ENCODE measurements at places on chromosomes 11 and 22.
A peak's percentile ranks its signal among the peaks of the same experiment; 100 is the strongest.

- DNase-seq: no peak
Measured at GRCh38 chr22:43152003-43152356, 621 bp downstream of the TSPO start.

DNA sequence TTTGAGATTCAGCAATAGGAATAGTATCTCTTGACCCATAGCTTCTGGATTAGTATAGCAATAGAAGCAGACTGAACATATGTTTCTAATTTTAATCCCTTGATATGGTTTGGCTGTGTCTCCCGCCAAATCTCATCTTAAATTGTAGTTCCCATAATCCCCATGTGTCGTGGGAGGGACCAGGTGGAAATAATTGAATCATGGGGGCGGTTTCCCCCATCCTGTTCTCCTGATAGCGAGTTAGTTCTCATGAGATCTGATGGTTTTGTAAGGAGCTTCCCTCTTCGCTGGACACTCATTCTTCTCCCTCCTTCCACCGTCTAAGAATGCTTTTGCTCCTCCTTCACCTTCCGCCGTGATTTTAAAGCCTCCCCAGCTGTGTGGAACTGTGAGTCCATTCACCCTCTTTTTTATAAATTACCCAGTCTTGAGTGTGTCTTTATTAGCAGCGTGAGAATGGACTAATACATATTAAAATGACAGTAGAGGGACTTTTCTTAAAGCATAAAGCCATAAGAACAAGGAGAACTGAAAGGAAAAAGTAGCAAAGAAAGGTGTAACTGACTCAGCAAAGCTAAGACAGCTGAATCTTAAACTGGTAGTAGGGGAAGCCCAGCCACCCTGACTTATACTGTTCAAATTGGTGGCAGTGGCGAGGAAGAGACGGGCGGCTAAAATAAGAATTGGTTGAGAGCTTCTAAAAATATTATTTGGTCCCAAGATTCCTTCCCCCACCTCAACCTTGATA lies 20.3 kb upstream of the SLN start:
- no peak for DNase-seq

- DNase-seq: peak; percentile 27
Measured at GRCh38 chr22:35023692-35024363, 42.1 kb upstream of the ISX start.

DNA sequence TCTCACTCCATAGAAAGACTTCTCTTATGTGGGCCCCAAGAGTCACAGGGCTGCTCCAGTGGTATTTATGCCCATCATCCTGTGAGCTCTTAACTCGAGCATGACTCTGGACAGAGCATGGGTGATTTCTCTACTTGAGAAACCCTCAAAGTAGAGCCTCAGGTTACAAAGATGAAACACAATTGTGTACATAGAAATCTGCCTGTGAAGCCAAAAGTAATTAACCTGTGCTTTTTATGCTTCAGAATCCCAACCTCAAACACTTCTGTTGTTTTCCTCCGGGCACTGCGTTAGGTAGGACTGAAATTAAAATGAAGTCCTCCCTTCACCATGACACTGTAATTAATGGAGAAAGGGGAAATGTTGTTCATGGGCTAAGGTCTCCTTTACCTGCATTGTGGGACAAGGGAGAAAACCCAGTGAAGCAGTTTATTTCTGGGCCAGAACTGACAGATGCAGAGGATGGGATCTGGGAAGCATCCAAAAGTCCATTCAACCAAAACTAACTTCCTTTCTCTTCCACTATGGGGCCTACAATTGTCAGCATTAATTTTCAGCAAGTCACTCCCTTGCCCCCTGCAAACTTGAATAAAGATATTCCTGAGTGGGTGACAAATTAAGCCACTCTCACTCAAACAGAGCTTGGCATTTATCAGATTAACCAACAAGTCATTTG lies 24.1 kb upstream of the POU2AF1 start:
- DNase-seq: no peak

DNA sequence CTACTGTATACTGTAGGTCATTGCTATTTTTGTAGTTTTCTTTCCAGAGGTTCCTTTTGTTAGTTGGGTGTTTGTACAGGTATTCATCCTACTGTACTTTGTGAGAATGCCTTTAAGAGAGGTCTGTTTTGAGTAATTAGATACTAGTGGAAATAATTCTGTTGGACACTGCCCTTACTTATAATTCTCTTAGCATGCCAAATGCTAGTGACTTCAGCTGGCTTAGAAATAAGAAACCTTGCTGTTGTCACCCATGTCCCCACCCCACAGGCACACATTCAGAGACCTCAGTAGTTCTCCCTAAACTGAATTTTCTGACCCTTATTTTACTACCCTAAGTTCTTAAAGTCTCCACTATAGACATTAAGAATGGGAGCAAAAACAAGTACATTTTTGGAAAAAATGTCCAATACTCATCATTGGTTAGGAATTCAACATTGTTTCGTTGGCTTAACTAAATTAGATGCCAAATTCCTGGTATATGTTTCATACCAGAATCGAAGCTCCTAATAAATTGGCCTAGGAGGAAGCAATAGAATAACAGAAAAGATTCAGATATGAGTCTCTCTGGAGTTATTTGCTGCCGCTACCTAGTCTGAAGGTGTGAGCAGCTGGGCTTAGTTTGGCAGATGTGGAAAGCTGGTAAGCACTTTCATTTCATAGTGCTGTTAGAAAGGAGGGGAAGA lies 28.4 kb downstream of the ZNF143 start:
- DNase-seq: peak; percentile 57

- peak; percentile 70 for DNase-seq
Measured at GRCh38 chr11:96341211-96342013, 1.6 kb downstream of the MAML2 start.

DNA sequence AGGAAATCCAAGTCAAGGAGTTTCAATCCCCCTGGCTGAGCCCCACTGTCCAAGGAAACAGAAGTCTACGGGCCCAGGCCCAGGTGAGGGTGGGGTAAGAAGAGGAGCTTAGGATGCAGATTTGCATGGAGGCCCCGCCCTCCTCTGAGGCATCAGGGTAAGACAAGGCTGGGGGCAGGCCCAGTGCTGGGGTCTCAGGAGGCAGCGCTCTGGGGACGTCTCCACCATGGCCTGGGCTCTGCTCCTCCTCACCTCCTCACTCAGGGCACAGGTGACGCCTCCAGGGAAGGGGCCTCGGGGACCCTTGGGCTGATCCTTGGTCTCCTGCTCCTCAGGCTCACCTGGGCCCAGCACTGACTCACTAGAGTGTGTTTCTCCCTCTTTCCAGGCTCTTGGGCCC lies 31.3 kb upstream of the IGLL5 start:
- no peak for DNase-seq

GRCh38 chr11:26620282-26621045 lies 48.4 kb upstream of the MUC15 start:
- DNase-seq: no peak

GRCh38 chr22:30265823-30266444 lies 717 bp downstream of the OSM start:
- DNase-seq: no peak

DNA sequence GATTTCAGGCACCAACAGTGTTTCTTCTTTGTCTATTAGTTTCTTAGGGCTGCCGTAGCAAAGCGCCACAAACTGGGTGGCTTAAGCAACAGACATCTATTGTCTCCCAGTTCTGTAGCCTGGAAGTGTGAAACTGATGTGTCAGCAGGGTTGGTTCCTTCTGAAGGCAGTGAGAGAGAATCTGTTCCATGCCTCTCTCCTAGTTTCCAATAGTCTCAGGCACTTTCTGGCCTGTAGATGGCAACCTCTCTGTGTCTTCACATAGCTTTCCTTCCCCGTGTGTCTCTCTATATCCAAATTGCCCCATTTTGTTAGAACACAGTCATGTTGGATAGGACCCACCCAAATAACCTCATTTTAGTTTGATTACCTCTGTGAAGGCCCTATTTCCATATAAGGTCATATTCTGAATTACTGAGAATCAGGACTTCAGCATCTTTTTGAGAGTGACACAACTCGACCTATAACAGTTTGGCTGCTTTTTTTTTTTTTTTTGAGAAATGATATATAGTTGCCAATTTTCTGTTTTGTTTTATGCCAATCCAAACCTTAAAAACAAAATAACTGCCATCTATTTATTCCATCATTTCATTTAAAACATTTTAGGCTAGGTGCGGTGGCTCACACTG lies 108.2 kb downstream of the SLC36A4 start:
- DNase-seq: peak; percentile 62

- DNase-seq: peak; percentile 71
Measured at GRCh38 chr11:63845303-63845702, 6.4 kb downstream of the MARK2 start.

GRCh38 chr11:62665599-62666258 lies 617 bp downstream of the CSKMT start:
- DNase-seq: peak; percentile 70

GRCh38 chr11:128291835-128292234 lies 295.5 kb downstream of the ETS1 start:
- no peak for DNase-seq

DNA sequence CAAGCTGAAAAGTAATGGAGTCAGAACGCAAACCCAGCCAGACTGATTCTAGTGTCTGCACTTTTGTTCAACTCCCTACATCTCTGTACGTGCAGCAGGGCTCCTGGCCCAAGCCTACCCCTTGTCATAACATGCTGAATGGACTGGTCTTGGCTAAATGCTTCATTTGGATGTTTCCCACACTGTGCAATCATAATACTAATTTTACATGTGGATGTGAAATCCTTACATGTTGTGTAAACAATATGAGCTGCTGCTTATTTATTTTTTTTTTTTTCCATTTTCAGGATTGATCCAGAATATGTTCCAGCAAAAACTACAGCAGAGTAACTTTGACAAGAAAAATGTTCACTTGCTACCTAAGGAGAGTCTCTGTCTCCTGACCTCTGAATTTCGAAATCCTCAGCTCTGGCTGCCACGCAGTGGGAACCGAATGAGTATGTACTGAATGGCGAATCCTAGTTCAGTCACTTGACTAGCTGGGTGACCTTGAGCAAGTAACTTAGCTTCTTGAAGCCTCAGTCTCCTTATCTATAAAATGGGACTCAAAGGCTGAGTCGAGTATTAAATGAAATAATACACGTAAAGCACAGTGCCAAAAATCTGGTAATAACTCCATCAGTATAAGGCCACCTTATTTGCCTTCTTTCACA lies 133.4 kb downstream of the EHF start:
- peak; percentile 92 for DNase-seq

GRCh38 chr11:126426106-126426505 lies 70.6 kb downstream of the ST3GAL4 start:
- no peak for DNase-seq

DNA sequence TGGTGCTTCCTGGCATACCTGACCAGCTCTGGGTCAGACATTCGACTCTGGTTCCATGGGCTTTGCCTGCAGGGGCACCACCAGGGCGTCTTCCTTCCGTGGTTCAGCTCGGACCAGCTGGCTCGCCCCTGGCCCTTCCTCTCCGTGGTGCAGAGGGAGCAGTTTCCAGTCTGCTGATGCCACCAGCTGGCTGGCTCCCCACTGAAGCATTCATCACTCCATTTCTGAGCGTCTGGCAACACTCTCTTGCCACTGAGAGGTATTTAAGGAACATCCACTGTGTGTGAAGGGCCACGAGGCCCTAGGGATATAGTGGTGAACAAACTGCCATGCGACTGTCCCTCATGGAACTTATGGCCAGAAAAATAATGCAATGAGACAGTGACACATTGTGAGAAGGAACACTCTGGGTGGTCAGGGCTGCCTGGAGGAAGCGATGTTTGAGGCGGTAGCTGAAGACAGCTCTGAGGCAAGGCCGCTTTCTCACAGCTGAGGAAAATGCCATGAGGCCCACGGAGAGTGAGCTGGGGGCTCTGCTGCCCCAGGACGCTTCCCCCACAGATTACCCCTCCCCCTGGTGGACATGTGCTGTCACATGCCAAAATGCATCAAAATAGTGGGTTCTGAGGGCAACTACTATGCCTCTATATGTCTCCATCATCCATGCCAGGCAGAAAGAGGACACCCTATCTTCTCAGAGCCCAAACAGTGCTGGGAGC lies 44.9 kb upstream of the ARFGAP3 start:
- DNase-seq: no peak

- DNase-seq: no peak
Measured at GRCh38 chr11:83031127-83031526, 40.6 kb downstream of the RAB30 start.

DNA sequence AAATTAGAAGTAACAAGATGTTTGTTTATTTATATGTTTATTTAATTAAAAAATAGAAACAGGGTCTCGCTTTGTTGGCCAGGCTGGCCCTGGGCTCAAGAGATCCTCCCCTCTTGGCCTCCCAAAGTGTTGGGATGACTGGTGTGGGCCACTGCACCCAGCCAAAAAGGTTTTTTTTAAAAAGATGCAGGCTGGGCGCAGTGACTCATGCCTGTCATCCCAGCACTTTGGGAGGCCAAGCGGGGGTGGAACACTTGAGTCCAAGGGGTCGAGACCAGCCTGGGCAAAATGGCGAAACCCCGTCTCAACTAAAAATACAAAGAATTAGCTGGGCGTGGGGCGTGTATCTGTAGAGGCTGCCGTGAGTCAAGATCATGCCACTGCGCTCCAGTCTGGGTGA lies 13.4 kb downstream of the DRD4 start:
- DNase-seq: peak; percentile 40

DNA sequence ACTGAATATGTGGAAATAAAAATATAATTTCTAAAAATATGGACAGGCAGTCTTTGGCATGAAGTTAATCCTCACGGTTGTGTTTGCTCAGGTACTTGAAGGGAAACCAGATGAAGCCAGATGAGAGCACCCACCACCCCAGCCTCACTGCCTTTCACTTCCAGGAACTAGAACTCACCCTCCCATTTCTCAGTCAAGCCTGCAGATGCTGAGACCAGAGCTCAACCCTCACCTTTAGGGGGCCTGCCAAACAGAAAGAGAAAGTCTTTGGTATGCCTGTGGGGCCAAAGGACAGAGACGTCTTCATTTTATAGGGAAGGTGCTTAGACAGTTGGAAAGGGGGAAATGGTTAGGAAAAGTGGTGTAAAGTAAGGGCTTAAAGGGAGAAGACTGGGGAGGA lies 252.8 kb upstream of the PLET1 start:
- no peak for DNase-seq

- DNase-seq: no peak
Measured at GRCh38 chr11:33924341-33924740, 32.5 kb upstream of the LMO2 start.

- peak; percentile 80 for DNase-seq
Measured at GRCh38 chr11:79055856-79056631, 384.8 kb downstream of the TENM4 start.

- DNase-seq: peak; percentile 66
Measured at GRCh38 chr11:7965386-7965785, at the start of gene NLRP10. NLRP10 (minus strand) TSS chr11:7965447; CDS start chr11:7963495, 1,952 bp downstream.

DNA sequence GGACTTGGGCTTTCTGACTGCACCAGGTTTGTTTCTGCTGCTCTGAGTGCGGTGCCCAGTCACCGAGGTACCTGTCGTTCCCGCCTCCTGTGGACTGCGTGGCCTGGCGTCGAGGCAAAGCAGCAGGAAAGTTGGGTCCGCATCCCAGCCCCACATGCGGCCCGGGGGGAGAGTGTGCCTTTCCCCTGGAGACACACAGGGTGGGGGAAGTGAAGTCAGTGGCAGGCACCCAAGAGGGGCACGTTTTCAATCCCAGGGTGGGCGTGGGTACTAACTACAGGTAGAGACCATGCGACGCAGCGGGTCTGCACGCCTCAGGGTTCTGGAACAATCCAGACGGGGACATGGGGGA lies 25.3 kb upstream of the GRAMD4 start:
- DNase-seq: no peak

- DNase-seq: peak; percentile 50
Measured at GRCh38 chr11:110430267-110431050, 711 bp downstream of the FDX1 start.

- DNase-seq: no peak
Measured at GRCh38 chr11:71525188-71525937, 1.7 kb upstream of the KRTAP5-7 start.
